Fibroblast of lung (primary cell): ENCODE measurements at places on chromosomes 7 and 10. TPM values are rescaled to one million over a fixed set of nuclear protein-coding genes. Genes with fewer than 3 reads are reported as not detected.

OPALIN gene
- not detected in 2 replicates for polyA plus RNA-seq

PTPRN2 gene
- polyA plus RNA-seq = 0.54 and 0.70 TPM in 2 replicates

CD36 gene
- polyA plus RNA-seq = 7.5 and 102 TPM in 2 replicates

LIPJ gene
- not detected in 2 replicates for polyA plus RNA-seq

DNA sequence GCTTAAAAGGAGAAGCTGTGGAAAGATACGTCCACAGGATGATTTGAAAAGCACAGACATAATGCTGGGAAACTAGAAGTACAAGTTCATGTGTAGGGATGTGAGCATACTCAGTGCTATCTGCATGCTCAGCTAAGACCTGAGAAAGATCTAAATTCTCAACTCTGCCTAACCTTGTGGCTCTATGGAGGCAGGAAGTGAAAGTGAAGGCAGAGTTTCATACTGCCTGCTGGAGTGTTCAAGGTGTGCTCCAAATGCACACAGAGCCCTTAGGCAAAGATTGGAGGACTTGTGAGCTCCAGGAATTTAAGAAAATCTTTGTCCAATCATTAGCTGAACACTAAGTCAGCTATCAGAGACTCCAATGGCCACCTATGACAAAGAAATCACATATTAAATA lies 190.9 kb downstream of the RNLS start:
- no peak for DNase-seq

DNA sequence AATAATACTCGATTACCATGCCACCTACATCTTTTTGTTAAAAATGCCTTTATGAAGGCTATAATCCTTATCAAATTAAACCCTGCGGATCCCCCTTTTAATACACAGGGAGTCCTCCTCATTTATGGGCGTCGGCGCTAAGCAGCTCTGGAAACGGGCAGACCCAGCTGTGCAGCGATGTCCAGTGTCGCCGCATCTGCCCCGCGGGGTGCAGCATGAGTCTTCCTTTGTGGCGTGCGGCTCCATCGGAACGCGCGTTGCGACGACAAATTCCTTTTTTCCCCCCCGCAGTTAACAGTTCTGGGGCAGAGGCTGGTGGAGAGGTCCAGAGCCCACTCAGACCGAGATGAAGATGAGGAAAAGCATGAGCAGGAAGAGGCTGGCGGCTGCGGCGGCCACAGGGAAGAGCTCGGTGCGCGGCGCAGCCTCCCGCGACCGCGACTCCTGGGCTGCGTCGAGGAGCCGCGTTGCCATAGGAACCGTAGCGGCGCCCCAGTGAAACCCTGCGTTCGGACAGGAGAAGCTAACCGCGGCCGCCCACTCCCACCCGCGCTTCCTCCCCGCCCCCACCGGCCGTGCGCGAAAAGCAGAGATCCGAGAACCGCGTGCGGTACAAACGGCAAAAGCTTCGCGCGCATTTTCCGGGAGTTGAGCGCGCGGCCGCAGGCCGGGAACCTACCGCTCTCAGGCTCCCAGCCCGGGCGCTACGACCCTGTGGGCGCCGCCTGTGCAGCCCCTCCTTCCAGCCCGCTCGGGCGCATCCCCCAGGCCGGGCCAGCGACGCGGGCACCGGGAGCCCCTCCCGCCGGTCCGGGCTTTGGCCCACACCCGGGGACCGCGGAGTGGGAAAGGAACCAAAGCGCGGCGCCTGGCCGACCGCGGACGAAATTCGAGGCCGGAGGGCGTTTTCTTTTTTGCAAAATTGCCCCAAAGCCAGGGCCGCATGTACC lies 130.6 kb downstream of the SPAG6 start:
- no peak for DNase-seq

GRCh38 chr7:134996097-134996550 lies 9.8 kb downstream of the AGBL3 start:
- DNase-seq = peak; percentile 16

- no peak for DNase-seq
These were observed 42.1 kb upstream of the GPR26 start for GRCh38 chr10:123624086-123624485.

- no peak for DNase-seq
These were observed 143.4 kb downstream of the DOCK1 start for GRCh38 chr10:127048630-127049029.

DNA sequence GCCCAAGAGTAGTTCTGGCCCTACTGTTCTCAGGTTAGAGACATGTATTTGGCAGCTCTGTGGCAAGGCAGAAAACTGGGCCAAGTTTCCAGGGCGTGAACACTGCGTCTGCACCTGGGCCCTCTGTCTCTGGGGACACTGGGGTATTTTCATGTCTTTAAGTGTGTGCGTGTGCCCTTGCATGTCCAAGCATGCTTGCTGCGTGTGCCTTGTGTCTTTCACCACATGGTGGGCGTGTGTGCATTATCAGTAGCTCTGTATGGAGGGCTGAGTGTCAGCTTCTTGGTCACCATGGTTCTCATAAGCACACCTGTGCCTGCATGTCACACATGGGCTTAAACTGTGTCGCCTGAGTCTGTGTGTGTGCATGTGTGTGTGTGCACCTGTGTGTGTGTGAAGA lies 69.3 kb downstream of the HIPK2 start:
- no peak for DNase-seq

- no peak for DNase-seq
These were observed 16.9 kb downstream of the GCK start for GRCh38 chr7:44172352-44172751.

DNA sequence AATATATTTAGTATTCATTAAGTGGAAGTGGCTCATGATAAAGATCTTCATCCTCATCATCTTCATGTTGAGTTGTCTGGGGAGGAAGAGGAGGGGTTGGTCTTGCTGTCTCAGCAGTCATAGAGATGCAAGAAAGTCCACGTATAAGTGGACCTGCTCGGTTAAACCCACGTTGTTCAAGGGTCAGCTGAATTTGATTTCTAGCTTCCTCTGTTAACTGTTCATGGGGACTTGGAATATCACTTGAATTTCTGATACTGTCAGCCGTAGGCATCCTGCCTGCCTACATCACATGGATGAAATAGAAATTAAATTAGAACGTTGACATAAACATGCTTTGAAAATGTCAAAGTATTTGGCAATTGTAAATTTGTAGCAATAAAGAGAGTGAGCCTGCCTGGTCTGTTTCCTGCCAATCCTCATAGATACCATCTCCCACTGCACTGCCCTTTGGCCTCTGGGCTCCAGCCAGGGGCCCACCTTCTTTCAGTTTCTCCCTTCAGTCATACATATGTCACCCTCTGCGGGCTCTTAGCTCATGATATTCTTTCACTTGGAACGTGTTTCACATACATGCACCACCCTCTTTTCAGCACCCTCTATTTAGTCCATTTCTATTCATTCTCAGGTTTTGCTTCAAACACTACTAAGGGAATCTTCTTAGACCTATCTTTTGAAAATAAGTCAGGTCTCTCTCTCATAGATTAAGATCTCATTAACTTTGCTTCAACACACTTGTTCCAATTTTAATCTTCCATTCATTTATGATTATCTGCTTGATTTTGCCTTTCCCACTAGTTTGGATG lies 376.3 kb downstream of the IPMK start:
- no peak for DNase-seq

GRCh38 chr10:103458720-103459119 lies at the start of gene CALHM1:
CALHM1 (minus strand) TSS chr10:103458900; CDS start chr10:103458751, 149 bp downstream.
- no peak for DNase-seq

- no peak for DNase-seq
These were observed 27.5 kb downstream of the DPCD start for GRCh38 chr10:101615525-101616116.

DNA sequence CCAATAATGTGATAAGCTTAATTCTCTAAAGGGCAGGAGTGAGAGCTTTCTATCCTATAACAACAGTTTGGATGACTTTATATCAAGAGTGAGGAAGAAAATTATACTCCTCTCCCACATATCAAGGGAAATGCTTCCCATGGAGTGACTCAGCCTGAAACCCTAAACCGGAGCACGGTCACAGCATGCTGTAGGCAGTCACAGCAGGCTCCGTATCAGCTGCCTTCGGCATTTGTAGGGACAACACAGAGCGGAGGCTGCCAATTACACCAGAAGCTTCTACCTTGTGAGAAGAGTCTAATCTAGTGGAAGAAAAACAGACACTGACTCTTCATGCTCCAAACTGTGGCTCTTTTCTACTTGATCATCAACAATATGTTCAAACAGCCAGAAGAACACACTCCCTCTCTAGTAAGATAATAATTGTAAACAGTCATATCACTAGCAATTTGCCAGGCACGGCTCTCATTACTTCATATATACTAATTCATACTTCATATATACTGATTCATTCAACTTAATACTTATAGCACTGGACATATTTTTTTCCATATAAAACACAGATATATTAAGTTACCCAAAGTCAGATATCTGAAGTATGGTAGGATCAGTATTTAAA lies 65.9 kb downstream of the DGKB start:
- DNase-seq = peak; percentile 80

DNA sequence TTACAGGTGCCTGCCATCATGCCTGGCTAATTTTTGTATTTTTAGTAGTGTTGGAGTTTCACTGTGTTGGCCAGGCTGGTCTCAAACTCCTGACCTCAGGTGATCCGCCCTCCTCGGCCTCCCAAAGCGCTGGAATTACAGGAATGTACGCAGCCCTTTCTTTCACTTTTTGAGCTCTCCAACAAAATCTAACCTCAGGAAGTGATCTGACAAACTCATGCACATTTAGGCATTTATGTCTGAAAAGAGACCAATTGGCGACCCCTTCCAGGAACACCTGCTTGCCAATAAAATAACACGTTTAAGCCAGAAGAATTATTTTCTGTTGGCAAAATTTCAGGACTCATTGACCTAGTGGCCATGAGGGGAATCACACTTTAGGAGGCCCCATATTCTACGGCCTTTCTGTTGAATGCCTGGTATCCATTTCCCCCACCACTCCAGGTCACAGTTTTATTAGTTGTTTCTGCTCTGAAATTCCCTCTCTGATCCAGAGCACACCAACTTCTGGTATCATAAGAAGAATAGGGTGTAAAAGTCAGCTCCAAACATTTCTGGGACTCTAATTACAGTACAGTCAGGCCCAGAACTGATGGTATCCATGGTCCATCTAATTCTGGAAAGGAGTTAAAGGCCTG lies 65.8 kb upstream of the FRMD4A start:
- peak; percentile 86 for DNase-seq

DNA sequence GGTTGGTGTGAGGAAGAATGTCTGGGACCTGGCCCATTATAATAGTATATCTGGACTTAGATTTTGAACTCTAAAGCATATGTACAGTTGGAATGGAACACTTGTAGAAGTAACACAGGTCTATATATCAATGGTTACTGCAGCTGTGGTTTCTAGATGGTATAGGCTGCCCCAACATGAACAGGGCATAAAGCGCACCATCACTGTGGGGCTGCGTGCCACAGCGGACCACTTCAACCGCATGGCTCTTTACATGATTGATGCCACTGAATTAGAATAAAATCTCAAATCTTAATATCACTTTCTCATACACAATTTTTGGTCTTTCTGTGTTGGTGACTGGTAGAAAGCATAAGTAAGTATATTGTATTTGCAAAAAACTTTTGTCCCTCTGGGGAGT lies 59.5 kb downstream of the KLRG2 start:
- no peak for DNase-seq

DNA sequence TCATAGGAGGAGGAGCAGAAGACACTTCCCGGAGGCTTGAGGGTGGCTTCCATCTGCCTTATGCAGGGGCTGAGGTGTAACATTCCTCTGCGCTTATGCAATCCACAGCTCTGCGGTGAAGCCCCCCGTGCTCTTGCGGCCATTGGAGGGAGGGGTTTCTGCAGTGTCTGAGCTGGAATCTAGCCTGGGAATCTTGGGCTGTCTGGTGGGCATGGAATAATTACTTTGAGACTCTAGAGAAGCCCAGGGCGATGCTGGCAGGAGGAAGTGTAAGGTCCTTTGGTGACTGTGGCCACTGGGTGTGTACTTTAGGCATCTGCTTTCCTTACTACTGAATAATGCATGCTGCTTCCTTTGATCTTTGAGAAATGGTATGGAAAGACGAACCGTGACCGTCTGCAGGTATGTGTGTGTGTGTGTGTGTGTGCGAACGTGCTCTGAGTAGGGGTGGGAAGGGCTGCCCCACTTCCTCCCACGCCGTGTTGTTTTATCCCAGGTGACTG lies 181.0 kb downstream of the PRPF18 start:
- no peak for DNase-seq

GRCh38 chr10:16117305-16117695 lies 257.0 kb upstream of the MINDY3 start:
- DNase-seq = no peak

DNA sequence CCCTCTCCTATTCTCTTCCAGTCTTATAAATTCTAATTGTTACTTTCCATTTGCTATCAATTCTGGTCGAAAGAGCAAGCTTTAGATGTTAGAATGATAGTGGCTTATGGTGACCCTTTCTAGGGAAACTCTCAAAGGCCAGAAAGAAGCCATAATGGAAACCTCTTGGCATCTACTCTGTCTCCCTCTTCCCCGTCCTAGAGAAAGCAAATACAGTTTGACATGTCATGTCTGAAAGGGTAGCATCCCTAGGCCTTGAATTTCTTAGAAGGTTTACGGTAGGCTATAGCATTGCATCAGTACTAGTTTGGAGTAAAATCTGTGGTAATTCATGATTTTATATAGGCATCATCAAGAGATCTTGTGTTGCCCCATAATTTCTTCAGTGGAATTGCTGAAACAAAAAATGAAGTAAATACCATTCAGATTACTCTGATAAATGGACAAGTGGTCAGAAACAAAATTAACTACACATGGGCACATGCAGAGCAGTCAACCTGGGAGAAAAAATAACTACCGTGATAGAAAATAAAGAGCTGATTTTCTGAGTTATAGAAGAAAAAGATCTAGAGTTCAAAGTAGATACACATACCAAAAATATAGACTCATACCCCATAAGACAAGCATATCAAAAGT lies 4.4 kb downstream of the PRKAR2B start:
- DNase-seq = no peak

DNA sequence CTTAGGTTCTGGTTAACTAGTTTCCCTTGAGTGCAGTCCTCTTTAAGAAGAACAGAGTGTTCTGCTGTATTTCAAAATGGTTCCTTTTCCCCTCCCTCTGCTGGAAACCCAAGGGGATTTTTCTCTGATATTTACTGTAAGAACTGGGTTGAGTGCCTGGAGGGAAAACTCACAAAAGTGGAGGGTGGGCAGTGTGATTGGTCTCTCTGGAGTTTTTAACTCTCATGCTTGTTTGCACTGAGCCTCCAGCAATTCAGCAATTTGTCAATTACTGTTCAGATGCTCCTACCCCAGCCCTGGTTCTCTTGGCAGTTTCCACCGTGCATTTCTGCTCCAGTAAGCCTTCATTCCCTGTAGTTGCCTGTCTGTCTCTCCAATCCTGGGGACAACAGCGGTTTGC lies 273.4 kb upstream of the SORCS1 start:
- no peak for DNase-seq

GRCh38 chr10:100810091-100810834 lies 64.9 kb downstream of the PAX2 start:
- DNase-seq = no peak

GRCh38 chr10:77592946-77593636 lies 44.5 kb downstream of the KCNMA1 start:
- DNase-seq = peak; percentile 93
